Bronchial smooth muscle cell (primary cell): ENCODE measurements at places on chromosomes 4 and X. TPM values are rescaled to one million over a fixed set of nuclear protein-coding genes. Genes with fewer than 3 reads are reported as not detected.

Gene FABP2
- total RNA-seq: not detected in 2 replicates

Gene NAP1L3
- total RNA-seq: 3.5 and 3.9 TPM in 2 replicates

Gene CT45A5
- total RNA-seq: not detected in 2 replicates

Gene LDB2
- 191 and 428 TPM in 2 replicates for total RNA-seq

Gene KCND1
- 1.6 and 4.3 TPM in 2 replicates for total RNA-seq

Gene SUV39H1
- total RNA-seq: 0.86 and 1.7 TPM in 2 replicates

Gene PAGE2B
- not detected in 2 replicates for total RNA-seq

Gene SFRP2
- total RNA-seq: not detected in 2 replicates

Gene SYP
- total RNA-seq: 0.16 and 0.43 TPM in 2 replicates

Gene SPCS3
- total RNA-seq: 76.2 and 94.7 TPM in 2 replicates

Gene IQSEC2
- total RNA-seq: 5.0 and 7.7 TPM in 2 replicates

Gene GLUD2
- 1.6 and 1.8 TPM in 2 replicates for total RNA-seq

Gene PIR
- 9.3 and 18.3 TPM in 2 replicates for total RNA-seq

Gene STK32B
- 0.34 and 0.63 TPM in 2 replicates for total RNA-seq

Gene SASH3
- total RNA-seq: not detected in 2 replicates

Gene ANTXR2
- total RNA-seq: 64.0 and 125 TPM in 2 replicates

Gene MAGEA3
- not detected in 2 replicates for total RNA-seq

Gene EREG
- total RNA-seq: under 0.01 and 0.32 TPM in 2 replicates
